M059J (cell line): ENCODE measurements at places on chromosomes 6 and 20.

- DNase-seq, result peak; percentile 37
Measured at GRCh38 chr6:24761193-24761835, 13.4 kb upstream of the GMNN start.

DNA sequence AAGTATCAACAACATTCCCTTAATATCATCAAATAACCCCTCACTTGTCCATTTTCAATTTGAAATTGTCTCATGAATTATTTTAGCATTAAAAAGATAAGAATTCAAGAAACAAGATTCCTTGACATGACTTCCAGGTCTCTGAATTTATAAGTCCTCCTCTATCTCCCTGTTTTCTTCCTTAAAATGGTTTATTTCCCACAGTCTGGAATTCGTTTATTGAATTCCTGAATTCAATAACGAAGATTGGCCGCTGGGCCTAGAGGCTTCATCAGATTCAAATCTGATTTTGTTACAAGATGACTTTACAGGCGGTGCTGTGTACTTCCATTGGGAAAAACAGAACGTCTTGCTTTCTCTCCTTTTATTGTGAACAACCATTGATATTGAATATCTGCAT lies 48.9 kb upstream of the NELFCD start:
- DNase-seq, result no peak

GRCh38 chr6:51768087-51768486 lies 319.3 kb downstream of the PKHD1 start:
- no peak for DNase-seq

GRCh38 chr20:21685981-21686380 lies 19.5 kb upstream of the PAX1 start:
- DNase-seq, result no peak

DNA sequence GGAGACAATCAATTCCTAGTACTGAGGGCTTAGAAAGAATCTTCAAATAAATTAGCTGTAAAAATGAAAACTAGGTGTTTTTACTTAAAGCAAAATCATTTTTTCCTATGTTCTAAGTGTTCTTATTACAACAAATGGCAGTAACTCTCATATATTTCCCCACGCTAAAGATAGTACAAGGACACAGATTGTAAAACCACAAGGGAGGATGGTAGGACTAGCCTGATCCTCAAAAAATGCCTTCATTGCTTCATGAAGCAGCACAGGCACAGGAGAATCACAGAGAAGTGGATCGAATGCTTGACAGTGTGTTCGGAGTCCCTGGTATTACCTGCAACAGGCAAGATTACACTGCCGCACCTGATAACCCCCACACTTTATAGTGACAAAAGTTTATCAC lies 58.5 kb downstream of the SAMD3 start:
- no peak for DNase-seq

- DNase-seq, result no peak
Measured at GRCh38 chr6:54266400-54266923, 41.8 kb upstream of the TINAG start.

- no peak for DNase-seq
Measured at GRCh38 chr6:101876431-101876830, 482.9 kb downstream of the GRIK2 start.

DNA sequence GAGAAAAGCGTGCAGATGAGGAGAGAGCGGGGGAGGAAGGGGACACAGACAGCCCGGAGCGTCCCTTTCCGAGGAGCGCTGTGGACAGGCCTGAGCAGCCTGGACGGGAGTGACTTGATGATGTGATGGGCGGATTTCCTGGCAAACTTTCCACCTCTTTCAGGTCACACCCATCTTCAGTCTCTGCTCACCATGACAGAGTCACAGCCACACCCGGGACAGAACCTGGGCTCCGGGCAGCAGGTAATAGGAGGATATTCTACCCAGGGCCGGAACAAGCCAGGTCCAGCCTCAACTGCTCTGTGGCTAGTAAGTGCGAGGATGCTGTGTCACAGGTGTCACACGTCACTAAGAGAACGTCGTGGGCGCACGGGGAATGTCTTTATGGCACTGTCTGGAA lies 84.3 kb downstream of the THBS2 start:
- peak; percentile 79 for DNase-seq

DNA sequence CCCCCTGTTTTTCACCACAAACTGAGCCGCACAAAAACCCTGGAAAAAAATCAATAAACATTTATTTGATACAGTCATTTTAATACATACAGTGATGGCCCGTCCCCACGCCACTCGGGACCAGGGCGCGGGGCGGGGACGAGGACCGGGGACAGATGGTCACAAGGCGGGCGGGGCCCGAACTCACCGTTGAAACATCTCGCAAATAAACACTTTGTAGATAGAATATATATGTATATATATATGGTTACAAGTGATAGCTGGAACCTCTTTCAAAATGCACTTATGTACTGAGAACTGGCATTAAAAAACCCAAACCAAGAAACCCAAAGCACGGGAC lies 418 bp upstream of the UCKL1 start:
- DNase-seq, result no peak

DNA sequence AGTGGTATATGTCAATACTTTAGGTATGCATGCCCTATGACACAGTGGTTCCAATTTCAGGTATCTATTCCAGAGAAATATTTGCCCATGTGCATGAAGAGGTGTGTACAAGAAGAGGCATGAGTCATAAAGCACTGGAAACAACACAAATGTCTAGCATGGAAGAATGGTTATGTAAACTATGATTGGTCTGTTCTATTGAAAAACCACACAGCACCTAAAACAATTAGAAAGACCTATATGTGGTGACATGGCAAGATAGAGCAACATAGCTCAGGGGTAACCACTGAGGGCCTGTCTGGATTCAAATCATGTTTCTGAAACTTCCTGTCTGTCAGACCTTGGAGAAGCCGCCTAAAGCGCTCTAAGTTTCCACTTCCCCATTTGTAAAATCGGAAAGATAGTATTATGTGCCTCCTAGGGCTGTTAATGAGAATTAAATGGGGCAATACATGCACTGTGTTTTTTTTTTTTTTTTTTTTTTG lies 76.0 kb upstream of the SHLD1 start:
- DNase-seq, result peak; percentile 63

GRCh38 chr6:73585566-73586415 lies 65.0 kb upstream of the EEF1A1 start:
- peak; percentile 93 for DNase-seq

- DNase-seq, result no peak
Measured at GRCh38 chr6:163776196-163776905, 361.8 kb downstream of the QKI start.

GRCh38 chr6:116631379-116631990 lies 15.2 kb downstream of the RSPH4A start:
- no peak for DNase-seq

DNA sequence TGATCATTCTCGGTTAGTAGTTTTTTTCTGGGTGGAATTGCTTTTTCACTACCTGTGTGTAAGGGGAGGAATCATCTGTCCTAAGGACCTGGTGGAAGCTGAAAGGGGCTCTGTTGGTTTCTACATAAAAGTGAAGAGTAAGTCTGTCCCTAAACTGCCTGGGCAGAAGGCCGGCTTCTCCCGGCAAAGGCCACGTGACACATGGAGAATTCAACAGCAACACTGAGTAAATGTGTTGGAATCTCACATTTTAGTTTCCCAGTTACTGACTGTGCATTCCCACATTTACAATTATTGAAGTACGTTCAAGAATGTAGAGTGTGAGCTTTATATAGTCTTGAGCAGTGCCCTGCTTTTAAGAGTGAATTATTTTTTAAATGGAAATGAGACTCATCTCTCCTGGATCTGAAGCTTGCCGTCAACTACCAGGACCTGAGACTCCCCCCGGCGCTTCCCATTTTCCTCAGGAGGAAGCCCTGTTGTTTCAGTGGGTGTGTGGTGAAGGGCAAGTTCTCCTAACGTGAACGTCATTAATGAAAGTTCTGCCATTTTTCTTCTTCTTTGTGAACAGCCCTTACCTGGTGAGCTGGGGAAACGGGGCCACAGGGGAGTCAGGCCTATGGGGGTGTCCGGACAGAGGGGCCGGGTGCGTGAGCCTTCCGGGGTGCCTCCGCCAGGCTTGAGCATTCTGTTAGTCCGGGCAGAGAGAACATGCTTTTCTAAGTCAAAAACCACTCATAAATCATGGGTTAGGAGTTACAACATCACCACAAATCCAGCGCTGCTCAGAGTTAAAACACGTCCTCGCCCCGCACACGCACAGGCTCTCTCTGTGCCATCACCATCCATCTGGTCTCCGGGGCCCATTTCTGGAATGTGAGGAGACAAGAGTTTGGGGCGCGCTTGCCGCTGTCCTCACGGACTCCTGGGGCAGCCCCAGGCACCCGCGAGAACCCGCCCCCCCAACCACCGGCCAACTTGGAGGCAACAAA lies 56.6 kb upstream of the SMOC2 start:
- no peak for DNase-seq

DNA sequence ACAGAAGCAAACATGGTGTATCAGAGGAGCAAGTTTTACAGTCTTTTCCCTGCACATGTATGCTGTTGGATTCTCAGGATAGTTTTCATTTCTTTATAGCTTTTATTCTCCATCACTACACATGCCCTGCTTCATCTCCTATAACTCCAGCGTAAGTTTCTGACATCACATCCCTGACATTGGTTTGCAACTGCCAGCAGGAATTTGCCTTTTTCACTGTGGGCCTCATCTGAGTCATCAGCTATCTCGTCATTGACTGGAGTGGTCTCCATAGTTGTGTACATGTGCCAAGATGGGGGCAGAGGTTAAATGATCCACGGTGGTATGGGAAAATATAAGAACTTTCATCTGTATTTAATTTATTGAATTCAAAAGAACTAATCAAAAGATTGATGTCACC lies 96.7 kb downstream of the SLX4IP start:
- no peak for DNase-seq

- peak; percentile 90 for DNase-seq
Measured at GRCh38 chr6:2998998-2999617, 586 bp upstream of the NQO2 start.

- peak; percentile 78 for DNase-seq
Measured at GRCh38 chr20:17565169-17565845, 4.6 kb upstream of the DSTN start.

DNA sequence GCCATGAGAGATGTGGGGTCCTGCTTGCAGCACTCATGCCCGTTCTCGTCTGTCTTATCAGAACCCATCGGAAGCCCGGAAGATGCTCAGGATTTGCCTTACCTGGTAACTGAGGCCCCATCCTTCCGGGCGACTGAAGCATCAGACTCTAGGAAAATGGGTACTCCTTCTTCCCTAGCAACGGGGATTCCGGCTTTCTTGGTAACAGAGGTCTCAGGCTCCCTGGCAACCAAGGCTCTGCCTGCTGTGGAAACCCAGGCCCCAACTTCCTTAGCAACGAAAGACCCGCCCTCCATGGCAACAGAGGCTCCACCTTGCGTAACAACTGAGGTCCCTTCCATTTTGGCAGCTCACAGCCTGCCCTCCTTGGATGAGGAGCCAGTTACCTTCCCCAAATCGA lies 8.3 kb downstream of the PI16 start:
- peak; percentile 65 for DNase-seq

DNA sequence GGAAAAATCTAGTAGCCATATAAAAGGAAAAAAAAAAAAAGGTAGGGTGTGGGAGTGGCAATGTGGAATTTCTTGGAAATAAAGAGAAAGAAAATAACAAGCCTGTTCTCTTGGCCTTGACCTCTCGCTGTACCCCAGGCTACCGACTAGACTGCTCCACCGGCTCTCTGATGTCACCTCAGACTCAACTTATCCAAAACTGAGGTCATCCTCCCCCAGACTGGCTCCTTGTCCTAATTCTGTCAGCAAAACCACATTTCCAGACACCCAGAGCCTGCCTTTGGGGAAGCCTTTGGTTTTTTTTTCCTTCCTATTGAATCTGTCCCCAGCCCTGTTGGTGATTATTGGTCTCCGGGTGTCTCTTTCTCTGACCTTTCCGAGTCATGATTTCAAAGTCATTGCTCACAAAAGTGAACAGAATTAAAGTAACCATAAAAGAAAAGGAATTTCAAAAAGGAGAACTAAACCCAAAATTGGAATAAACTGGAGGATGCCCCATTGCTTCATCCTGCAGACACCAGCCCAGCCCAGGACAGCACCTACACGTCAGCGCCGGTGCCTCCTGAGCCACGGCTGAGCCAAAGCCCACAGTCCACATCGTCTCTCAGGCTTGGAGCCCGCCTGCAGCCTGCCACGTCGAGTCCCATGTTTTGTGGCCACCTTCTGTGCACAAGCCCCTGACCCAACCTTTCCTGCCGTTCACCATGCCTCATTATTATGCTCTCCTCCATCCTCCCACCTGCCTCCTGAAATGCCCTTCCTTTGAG lies 170.7 kb downstream of the MYLK4 start:
- no peak for DNase-seq

GRCh38 chr20:59666586-59666985 lies 62.2 kb downstream of the PHACTR3 start:
- DNase-seq, result no peak

DNA sequence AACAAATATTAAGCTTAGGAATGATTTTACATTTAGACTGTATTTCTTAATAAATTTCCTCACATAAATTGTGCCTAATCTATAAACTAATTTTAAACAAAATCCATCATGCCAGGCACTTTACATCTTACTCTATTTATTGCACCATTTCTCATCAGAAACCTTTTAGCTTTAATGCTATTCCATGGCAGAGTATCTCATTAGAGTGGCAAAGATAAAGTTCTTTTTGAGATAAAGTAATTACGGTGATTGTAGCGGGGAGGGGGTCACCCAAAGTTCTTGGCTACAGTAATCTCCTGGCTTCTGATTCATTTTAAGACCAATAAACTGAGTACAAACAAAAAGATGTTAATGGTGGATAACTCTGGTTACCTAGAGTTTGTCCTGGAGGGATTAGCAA lies 532.1 kb downstream of the PRKN start:
- DNase-seq, result no peak

GRCh38 chr6:155483858-155484257 lies 28.2 kb upstream of the NOX3 start:
- DNase-seq, result no peak

- peak; percentile 98 for DNase-seq
Measured at GRCh38 chr20:10857352-10858070, 183.7 kb upstream of the JAG1 start.

DNA sequence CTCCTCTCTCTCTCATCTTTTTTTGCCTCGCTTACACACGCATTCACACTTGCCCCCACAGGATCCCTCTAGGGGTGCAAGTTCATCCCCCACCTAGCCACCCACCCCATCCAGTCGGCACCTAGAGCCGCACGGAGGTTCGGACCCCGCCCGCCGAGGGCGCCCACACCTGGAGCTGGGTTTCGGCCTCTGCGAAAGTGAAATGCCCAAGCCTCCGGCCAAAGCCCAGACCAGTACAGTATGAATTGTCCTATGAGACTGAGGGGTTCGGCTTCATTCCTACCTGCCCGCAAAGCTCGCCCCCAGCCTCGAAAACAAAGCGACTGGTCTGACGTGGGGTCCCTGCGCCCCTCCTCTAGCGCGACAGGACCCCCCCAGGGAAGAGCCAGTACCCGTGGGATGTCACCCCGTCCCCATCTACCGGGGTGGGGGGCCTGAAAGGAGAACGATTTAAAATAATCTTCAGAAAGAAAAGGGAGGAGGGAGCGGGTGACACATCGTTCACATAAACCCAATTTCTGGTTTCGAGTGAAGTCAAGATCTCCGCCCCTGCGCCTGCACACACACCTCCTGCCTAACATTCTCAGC lies 1.5 kb downstream of the TFAP2A start:
- DNase-seq, result peak; percentile 48

DNA sequence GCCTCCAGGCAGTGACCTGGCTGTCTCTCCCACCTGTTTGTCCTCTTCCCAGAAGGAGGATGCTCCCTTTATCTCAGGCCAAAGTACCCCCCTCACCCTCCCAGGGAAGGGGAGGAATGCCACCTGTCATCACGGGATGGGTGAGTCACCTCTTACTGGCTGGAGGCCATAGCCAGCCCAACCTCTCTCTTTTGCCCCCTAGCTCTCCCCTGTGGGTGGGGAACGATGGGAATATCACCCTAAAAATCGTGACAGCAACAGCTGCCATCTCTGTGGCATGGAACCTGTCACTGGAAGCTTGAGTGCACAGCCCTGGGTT lies 137.5 kb upstream of the PTPN1 start:
- peak; percentile 68 for DNase-seq
